NCI-H1417 treated with DMSO at 0.1 percent for 48 hours (cell line): ENCODE measurements at places on chromosomes 4 and X.
A peak's percentile ranks its signal among the peaks of the same experiment; 100 is the strongest.

DNA sequence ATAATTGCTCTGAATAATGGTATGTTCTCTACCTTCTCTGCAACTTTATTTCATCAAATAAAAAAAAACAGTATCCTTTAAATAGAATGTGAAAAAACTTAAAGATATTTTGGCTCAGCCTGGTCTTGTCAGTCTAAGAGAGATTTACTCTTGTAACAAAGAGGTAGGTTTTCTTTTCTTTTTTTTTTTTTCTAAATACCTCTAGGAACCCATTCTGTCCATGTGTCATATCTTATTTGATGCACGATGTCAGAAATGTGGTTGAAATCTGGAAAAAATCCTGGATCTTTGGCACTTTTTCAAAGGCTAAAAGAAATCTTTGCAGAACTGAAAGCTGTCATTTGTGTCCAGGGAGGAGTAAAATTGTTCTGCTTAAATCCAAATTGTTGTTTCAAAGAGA, 17.3 kb upstream of the FGF5 start:
- DNase-seq = no peak

DNA sequence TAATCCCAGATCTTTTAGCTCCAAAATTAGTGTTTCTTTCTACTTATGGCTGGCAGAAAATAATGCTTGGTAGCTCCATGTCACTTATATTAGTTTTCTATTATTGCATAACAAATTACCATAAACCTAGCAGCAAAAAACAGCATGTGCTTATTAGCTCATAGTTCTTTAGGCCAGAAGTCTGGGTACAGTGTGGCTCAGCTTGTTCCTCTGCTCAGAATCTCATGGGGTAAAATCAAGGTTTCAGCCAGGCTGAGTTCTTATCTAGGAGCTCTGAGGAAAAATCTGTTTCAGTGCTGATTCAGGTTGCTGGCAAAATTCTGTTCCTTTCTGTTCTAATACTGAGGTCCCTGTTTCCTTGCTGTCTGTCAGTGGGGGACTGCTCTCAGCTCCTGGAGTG, 101.1 kb downstream of the CT47B1 start:
- DNase-seq = no peak

- no peak for DNase-seq
Observed at GRCh38 chr4:87306056-87306455, 16.6 kb downstream of the HSD17B13 start.

DNA sequence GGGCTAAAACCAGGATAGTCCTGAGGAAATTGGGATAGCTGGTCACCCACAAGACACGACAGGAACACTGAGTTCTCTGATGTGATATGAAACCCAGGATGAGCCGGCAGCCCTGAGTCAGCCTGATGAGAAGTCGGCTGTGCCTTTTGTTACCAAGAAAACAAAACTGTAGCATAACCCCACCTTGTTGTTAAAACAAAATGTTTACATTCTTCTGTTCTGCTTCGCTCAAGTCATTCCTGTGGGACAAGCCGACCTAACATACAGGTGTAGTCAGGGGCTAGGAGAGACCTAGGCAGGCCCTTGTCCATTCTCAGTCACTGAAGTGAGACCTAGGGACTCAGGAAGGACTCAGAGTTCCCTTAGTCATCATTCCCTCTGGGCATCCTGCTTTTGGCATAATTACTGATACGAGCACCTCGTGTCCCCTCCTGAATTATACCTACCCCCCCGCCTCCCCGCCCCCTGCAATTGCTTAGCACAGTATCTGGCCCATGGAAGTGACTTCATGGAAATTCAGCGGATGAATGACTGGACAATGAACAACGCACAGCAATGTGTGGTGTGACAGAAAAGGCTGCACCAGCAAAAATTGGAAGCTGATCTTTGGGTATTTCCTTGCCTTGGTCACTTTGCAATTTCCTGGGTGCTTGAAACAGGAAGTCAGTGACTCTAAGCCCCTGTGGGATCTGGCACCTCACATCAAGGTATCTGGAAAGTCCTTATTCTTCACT, 31.9 kb upstream of the TLR2 start:
- DNase-seq = no peak

DNA sequence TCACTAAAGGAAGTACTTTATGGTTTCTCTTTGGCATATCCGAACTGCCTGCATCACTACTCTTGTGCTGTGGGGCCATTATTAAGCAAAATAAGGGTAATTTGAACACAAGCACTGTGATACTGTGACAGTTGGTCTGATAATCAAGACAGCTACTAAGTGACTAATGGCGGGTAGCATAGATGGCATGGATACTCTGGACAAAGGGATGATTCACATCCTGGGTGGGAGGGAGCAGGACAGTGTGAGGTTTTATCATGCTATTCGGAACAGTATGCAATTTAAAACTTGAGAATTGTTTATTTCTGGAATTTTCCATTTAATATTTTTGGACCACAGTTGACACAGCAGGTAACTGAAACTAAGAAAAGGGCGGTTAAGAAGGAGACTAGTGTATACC, 52.6 kb upstream of the CITED1 start:
- DNase-seq = no peak

- no peak for DNase-seq
Observed at GRCh38 chrX:119497185-119497584, 28.9 kb downstream of the SLC25A5 start.

DNA sequence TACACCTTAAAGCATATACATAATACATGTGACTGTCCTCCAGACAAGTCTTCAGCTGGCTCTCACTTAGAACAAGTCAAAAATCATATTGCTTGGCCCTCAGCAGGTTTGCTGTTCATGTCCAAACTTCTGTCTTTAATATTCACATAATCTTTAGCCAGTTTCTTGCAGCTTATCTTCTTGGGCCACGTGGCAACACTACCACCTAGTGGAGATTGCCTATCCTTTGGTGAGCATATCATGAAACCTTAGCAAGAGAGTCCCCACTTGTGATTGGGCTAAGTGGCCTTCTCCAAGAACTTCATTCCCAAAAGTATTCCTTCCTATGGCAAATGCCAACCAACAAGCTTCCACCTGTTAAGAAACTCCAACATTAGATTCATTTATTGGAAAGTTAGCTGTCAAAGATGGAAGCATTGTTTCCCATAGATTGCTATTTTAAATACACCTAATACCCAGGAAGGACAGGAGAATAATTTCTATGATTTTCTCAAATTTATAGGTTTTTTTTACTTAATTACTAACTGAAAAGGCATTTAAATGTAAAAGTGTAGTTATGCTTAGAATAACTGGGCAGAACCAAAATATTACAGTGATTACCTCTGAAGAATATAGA, 231.9 kb upstream of the INTU start:
- DNase-seq = no peak

DNA sequence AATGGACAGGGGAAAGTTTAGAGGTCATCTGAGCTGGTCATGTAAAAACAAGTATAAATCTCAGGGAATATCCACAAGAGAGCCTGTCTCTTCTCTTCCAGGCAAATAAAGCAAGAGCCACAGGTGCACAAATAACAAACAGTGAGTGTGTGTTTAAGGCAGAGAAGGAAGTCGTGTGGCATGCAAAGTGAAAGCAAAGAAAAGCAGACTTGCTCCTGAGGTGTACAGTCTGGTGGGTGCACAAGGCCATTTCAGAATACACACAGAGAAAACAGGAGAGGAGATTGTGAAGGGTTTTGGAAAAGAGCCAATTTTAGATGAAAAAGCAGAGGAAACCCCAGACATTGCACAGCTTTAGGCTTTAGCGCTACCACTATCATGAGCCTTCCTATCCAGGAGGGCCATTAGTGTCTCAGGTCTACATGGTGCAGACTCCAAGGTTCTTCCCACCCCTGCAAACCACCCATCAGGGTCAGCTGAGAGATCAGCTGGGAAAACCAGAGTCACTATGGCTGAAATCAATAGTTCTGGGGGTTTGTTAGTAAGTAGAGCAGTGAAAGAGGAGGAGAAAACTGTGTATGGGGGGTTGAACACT, 355.8 kb downstream of the KLHL4 start:
- DNase-seq = no peak

DNA sequence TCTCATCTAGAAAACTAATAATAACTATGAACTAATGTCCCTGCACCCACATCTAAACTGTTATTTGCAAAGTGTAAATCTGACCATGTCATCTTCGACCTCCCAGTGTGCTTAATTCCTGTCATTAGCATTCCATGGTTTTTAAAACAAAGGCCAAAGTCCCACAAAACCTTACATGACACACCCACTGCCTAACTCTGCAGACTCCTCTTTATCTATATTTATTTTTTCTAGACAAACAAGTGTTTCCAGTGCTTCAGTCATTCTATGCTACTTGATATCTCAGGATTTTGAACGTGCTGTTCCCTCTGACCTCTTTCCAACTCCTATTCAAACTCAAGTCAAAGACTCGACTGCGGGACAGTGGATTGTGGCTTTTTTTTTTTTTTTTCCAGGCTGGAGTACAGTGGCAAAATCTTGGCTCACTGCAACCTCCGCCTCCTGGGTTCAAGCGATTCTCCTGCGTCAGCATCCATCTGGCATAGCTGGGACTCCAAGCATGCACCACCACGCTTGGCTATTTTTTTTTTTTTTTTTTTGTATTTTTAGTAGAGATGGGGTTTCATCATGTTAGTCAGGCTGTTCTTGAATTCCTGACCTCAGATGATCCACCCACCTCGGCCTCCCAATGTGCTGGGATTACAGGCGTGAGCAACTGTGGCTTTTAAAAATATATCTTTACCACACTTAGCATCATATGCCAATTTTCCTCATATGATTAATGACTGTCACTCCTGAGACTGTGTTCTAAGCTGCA, 1511.0 kb downstream of the ARAP2 start:
- DNase-seq = no peak

DNA sequence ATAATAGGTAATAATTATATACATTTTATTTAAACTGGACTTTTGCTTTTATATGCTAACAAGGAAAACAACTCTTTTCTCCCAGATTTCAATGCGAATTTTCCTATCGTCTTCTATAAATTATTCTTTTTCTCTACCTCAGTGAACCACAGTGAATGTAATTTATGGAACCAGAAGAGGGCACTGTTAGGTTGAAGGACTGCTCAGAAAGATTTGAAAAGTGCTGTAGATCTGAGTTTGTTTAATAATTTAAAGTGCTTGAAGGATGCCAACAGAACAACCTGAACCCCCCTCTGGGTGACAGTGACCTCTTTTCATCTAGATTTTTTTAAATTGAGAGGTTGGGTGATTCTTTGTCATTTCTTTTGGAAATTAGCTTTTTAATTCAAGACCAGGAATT, 54.9 kb downstream of the PHOX2B start:
- peak; percentile 43 for DNase-seq

DNA sequence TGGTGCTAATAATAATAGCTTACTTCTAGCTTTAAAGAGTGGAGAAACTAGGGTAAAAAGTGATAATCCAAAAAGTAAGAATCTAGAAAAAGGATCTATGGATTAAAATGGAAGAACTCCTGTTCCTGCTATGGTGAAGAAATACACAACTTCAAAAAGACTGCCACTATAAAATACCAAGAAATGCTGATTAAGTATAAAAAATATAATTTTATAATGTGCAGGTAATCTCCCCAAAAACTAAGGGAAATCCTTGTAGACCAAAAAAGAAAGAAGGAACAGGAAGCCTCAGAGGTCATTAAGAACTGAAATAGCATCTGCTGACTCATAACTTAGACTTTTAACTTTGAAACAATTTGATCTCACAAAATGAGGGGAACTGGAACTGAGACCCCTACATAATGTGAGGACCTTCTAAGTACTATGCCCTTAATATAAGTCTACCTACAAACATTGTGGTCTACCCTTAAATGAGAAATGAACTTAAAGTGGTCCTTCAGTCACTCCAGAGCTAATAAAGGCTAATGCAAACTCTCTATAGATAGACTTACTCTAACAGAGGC, 50.6 kb upstream of the SRPX start:
- DNase-seq = no peak

GRCh38 chrX:111402344-111402743, 9.6 kb downstream of the DCX start:
- peak; percentile 45 for DNase-seq

DNA sequence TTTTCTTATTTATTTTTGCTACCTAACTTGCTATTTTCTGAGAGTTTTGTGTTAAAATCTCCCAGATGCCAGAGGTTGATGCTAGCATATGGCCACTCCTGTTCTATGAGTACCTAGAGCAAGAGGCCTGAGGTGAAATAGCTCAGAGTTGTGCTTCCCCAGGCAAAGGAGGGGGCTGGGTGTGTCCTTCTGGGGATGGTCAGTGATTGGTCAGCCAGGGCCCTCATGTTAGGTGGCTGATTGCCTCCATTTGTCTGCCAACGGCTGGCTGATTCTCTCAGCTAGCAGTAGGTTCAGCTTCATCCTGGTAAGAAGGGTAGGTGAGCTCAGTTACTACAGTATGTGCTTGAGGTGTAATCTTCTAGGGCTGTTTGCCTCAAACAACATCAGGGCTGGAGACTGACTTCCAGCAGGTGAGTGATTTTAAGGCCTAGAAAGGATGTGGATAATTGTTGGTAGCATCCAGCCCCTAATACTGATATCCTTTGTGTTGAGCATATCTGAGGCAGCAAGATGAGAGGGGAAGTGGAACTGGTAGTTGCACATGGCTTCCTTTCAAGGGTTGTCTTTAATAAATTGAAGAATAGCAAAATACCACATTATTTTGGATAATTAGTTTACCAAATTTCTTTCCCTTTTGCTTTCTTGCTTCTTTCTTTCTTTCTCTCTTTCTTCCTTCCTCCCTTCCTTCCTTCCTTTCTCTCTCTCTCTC, 62.5 kb upstream of the RHOH start:
- no peak for DNase-seq

DNA sequence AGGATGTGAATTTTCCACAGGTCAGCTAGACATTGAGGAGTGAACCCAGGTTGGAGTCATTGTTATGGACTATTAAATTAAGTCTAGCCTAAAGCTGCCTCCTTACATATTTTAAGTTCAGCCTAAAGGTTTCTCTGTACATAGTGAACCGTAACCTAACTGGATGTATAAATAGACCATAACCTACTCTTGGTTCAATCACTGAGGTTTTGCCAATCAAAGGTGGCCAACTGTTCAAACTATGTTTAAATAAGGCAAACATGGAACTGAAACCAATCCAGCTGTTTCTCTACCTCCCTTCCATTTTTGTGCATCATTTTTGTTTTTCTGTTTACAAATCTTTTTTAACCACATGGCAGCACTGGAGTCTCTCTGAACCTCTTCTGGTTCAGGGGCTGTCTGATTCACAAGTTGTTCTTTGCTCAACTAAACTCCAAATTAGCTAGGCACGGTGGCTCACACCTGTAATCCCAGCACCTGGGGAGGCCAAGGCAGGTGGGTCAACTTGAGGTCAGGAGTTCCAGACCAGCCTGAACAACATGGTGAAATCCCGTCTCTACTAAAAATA, 43.9 kb upstream of the SFRP2 start:
- no peak for DNase-seq

DNA sequence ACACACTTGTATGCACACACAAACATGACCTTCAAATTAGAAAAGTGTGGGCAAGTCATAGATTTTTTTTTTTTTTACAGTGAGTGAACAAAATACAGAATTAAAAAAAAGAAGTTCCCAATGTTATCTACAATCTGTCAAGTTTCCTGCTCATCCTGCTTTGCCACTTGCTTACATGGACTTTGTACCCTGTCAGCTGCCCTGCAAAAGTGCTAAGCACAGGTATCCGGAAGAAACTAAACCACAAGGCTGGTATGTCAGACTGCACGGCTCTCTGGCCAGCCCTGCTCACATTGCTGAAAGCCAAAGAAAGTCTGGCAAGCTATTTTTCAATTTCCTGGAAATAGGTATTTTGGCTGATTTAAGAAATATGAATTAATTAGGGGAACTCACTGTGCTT, 38.9 kb upstream of the BCLAF3 start:
- DNase-seq = no peak

GRCh38 chrX:112641449-112641848, 38.3 kb downstream of the LHFPL1 start:
- no peak for DNase-seq
